Kidney (tissue), 22 donors: ENCODE measurements at places on chromosomes 5 and 9. TPM values are rescaled to one million over a fixed set of nuclear protein-coding genes. Genes with fewer than 3 reads are reported as not detected.
A peak's percentile ranks its signal among the peaks of the same experiment; 100 is the strongest.

Gene ANKDD1B
- total RNA-seq: 3.1 TPM

GRCh38 chr5:122154910-122155309, 25.6 kb downstream of the ZNF474 start:
- no peaks in the 10 kb centered on the region for H3K36me3 ChIP-seq
- no peaks in the 10 kb centered on the region for H3K27me3 ChIP-seq
- H3K27ac ChIP-seq: no peak overlapping the region
- DNase-seq: no peak

Gene GEMIN5
- 14.8 TPM for total RNA-seq

- H3K27ac ChIP-seq: no peak overlapping the region
- H3K4me1 ChIP-seq: peaks cover 4% of the 10 kb centered on the region
- H3K27me3 ChIP-seq: no peaks in the 10 kb centered on the region
These were observed 7.5 kb upstream of the CTNNAL1 start for GRCh38 chr9:109020581-109021511.

DNA sequence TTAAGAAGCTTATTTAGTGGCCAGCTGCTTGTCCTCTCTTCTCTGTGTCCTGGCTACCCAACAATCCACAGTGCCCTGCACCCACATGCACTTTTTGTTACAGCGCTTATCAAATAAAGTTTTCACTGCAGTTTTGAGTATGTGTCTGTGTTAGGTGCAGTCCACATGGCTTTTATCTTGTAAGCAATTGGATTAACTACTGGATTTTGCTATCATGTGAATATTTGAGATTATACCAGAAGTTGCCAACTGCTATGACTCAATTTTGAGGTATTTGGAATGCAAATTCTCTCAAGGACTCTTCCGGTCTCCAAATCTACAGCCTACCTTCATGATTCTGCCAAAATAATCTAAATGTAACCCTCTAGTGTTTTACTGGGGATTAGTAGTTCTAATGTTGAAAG, 690.2 kb downstream of the NR2F1-AS1 start:
- DNase-seq: no peak
- no peak overlapping the region for H3K27ac ChIP-seq
- H3K27me3 ChIP-seq: no peaks in the 10 kb centered on the region

DNA sequence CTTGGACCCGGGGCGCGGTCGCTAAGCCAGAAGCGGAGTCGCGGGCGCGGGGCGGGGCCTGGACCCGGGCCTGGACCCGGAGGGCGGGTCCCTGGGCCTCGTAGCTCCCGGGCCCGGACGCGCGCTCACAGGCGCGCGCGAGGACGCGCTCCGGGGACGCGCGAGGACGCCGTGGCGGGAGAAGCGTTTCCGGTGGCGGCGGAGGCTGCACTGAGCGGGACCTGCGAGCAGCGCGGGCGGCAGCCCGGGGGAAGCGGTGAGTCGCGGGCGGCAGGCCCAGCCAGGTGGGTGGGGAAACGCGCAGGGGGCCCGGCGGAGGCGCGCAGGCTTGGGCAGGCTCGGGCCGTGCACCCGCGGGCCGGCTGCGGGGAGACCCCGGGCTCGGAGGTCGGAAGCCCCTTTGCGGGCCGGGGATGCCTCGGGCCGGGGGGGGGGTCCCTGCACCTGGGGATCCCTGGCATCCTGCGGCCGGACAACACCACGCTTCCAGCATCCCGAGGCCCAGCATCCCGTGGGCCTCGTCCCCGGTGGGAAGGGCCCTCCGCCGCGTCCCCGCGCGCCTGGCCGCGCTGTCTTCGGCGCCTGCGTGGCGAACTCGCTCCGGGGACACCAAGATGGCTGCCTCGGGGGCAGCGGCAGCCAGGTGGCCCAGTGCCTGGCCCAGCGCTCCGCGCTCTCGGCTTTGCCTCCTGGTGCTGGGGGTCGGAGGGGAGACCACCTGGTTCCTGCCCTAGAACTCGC, at the start of gene SFXN1:
Gene SFXN1 (plus strand): TSS at position 177 of the 741 bp plus-strand sequence. CDS start 13,544 bp downstream, outside the sequence.
- peak within 1 kb of the TSS; percentile 67 for H3K27ac ChIP-seq
- DNase-seq: peak; percentile 81
- H3K4me1 ChIP-seq: no peaks in the 10 kb centered on the region
- peak within 1 kb of the TSS; percentile 93 for H3K4me3 ChIP-seq

DNA sequence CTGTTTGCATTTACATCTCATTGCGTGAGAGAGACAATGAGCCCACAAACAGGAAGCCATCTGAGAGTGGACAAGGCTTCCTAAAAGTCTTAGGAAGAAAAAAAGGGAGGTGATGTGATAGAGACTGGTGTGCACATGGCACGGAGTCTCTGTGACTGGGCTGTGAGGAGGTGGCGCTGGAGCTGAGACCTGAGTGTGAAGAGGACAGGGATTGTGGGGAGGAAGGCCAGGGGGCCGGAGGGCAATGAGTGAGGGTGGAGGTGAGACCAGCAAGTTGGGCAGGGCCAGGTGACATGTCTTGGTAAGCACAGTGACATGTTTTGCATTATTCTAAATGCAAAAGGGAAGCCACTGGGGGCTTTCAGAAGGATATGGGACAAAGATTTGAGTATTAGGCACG, 45.0 kb downstream of the TSPAN17 start:
- DNase-seq: no peak
- no peaks in the 10 kb centered on the region for H3K27me3 ChIP-seq
- no peaks in the 10 kb centered on the region for H3K4me1 ChIP-seq
